NCI-H345 (cell line): ENCODE measurements at places on chromosomes 12 and 14.

DNA sequence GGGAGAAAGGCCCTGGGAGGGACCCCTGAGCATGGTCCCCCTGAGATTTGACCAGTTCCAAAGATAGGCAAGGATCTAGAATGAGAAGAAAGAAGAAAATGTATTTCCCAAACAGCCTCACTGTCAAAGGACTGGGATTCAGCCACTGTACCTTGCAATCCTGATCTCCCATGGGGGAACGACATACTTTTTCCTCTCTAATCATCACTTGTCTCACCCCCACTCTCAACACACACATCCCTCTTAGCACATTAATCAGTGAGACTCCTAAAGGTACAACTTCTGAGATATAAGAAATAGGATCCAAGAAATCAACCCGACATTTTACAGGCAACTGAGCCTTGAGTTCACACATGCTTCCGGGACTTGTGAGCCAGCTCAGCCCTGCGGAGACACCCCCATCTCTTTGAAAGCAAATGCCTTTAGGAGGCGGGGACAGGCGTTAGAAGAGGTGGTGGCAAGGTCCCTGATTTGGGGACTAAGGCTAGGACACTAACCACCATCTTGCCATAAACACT lies 1.4 kb downstream of the MAP3K9 start:
- peak; percentile 42 for DNase-seq

- DNase-seq = no peak
These were observed 15.8 kb downstream of the TRIM9 start for GRCh38 chr14:51079085-51079484.

- DNase-seq = peak; percentile 66
These were observed 34.4 kb upstream of the SYCP3 start for GRCh38 chr12:101773650-101774162.

DNA sequence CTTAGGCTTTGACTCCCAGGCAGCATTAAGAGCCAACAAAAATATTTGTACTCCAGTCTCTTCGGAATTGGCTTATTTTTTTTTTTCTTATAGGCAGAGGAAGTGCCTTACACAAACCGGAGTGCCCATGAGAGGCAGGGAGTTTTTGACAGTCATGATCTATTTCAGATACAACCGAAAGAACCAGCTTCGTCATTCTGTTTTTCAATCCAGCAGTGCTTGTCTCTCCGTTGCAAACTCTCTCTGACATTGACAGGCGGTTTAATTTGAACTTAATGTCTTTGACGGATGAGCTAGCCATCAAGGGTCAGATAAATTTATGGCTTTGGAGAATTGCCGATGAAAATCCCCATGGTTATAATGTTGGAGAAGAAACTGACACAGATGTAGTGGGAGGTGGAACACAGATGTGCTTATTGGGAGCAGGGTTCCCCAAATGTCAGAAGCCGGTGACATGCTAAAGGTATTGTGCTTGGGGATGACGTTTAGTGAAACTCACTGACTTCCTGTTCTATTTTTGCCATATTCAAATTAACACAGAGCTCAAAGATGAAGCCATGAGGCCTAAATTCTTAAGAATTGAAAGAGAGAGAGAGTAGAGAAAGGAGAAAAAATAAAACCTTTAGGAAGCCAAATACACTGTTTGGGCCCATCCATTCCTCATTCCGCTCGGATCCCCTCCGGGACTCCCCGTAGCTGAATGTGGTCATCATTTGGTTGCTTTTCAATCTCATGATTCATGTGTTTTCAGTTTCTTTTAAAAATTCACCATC lies 59.7 kb downstream of the PLXNC1 start:
- no peak for DNase-seq

DNA sequence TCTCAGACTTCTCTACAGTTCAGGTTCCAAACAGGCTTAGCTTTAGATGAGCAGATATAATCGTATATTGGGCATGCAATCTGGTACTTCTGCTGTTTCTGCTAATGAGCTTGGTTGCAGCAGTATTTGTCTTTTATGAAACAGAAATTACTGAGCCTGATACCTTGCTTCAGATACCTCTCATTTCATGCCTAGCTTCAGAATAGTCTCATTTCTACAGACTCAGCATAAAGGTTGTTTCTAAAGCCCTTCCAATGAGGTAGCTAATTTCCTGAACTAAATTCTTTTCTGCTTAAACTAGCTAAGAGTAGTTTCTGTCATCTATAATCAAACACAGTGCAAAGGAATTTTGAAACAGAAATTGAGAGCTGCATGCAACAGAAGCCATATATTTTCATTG lies 275.0 kb upstream of the KITLG start:
- DNase-seq = no peak

DNA sequence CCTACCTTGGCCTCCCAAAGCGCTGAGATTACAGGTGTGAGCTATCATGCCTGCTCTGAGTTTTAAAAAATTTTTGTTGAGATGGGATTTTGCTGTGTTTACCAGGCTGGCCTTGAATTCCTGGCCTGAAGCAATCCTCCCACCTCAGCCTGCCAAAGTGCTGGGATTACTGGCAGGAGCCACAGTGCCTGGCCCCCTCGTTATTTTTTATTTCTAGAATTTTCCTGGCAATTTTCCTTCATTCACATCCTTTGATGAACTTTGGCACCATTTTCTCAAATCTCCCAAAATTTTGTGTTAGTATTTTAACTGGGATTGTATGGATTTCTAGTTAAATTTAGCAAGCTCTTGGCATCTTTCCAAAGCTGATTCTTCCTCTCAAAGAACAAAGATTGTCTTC lies 24.6 kb upstream of the SCARB1 start:
- no peak for DNase-seq

GRCh38 chr12:68557011-68557730 lies 53.5 kb upstream of the RAP1B start:
- no peak for DNase-seq

GRCh38 chr14:32230181-32230580 lies 27.1 kb upstream of the RNU6-8 start:
- no peak for DNase-seq

DNA sequence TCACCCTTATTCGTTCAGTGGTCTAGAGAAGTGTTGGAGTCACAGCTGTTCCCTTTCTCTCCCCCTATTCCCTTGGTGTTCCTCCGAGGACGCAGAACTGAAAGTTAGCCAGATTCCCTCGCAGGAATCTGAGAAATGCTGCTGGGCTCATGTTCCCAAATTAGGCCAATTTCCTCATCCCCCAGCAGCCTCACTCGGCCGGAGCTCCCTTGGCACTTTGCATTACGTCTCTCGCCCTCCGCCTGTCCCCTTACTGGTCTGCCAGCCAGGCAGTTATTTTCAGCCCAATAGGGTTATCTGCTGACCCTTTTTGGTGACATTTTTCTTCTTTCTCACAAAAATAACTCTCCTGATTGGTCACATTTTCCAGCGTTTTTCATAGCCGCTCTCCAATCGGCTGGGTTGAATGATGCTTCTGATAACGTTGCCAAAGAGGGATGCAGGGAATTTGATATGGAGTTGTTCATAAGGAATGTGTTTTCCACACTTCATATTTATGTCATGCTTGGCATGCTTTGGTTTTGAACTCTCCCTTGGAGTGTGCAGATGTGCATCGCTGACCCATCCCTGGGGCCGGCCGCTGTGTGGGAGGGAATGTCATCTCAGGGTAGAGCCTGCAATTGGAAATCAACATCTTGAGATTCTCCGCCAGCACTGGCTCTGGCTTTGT lies 9.9 kb downstream of the IFT43 start:
- no peak for DNase-seq

- no peak for DNase-seq
These were observed 29.0 kb upstream of the NINJ2 start for GRCh38 chr12:692274-692673.

DNA sequence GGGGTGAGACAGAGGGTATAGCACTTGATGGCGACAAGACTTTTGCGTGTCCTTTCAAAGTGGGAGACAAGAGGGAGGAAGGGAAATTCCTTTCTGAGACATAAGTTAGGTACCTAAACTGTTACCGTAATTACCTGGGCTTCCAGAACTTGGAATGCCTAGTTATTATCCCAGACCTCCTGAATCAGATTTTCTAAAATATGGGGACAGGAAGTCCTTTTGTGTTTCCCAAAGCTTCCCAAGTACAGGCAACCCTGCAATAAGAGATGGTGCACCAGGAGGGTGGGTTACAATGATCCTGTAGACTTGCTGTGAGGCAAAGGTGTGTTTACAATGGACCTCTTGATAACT lies 83.9 kb downstream of the CMKLR1 start:
- DNase-seq = no peak

DNA sequence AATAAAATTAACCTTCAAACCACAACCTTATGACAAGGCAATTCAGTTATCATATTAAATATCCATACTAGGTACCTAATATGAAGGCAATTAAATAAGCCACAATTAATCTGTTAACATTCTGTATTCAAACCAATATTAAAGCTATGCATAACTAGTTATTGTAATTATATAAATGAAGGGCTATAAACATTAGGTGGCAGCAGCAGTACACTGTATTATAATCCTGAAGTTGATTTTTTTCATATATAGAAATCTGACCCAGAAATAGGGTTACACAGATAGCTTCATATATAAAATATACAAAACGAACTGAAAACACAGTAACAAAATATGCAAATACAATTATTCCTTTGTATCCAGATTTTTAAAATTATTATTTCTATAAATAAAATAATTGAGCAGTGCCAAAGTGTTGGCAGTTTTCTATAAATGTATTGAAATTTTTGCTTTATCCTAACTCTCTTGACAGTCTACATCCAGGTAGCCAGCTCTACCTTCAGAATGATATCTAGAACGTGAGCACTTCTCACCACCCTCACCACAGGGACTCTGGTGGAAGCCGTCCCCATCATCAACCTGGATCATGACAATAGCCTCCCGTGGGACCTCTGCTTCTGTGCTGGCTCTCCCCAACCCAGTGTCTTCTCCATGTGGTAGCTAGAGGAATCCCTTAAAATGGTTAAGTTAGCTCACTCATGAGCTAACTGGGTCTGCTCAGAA lies 136.2 kb downstream of the MED13L start:
- no peak for DNase-seq

GRCh38 chr14:89215531-89215930 lies 201.5 kb downstream of the FOXN3 start:
- DNase-seq = no peak

DNA sequence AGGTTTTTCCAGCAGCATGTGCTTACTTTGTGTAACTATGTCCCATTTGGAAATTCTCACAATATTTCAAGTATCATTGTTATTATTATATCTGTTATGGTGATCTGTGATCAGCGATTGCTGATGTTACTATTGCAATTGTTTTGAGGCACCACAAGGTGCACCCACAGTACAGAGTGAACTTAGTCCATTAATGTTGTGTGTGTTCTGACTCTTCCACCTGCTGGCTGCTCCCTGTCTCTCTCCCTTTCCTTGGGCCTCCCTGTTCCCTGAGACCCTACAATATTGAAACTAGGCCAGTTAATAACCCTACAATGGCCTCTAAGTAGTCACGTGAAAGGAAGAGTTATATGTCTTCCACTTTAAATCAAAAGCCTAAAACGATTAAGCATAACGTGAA lies 153.9 kb downstream of the PIK3C2G start:
- DNase-seq = no peak

DNA sequence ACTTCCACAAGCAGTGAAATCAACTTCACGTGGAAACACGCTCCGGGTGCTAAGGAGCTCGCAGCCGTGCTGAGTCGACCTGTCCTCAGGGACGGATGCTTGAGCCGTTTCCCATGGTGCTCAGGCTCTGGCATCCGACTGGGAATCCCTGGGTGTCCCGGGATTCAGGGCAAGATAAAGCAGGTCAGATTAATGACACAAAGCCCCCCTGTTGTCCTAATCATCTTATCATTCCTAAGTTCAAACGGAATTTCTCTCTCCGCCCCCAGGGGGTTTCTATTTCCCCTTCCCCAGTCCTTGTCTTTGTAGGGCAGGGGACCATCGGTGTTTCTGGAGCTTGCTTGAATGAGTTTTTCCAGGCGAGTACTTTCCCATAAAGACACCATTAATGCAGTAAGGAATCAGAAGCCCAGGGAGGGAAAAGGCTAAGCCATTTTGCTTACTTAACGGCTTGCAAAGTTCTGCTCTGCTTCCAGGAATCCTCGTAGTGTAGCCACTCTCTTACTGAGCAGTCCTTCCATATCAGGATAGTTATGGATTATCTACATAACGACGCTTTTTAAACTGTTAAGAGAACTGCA lies 116.5 kb downstream of the TMEM132C start:
- no peak for DNase-seq

- DNase-seq = no peak
These were observed 117.3 kb upstream of the NAP1L1 start for GRCh38 chr12:76201758-76202157.

- DNase-seq = no peak
These were observed 114.6 kb upstream of the KRAS start for GRCh38 chr12:25365340-25365730.

GRCh38 chr12:65561798-65562382 lies 262.4 kb upstream of the HMGA2 start:
- no peak for DNase-seq

- no peak for DNase-seq
These were observed 76.4 kb downstream of the FGD4 start for GRCh38 chr12:32475724-32476123.

DNA sequence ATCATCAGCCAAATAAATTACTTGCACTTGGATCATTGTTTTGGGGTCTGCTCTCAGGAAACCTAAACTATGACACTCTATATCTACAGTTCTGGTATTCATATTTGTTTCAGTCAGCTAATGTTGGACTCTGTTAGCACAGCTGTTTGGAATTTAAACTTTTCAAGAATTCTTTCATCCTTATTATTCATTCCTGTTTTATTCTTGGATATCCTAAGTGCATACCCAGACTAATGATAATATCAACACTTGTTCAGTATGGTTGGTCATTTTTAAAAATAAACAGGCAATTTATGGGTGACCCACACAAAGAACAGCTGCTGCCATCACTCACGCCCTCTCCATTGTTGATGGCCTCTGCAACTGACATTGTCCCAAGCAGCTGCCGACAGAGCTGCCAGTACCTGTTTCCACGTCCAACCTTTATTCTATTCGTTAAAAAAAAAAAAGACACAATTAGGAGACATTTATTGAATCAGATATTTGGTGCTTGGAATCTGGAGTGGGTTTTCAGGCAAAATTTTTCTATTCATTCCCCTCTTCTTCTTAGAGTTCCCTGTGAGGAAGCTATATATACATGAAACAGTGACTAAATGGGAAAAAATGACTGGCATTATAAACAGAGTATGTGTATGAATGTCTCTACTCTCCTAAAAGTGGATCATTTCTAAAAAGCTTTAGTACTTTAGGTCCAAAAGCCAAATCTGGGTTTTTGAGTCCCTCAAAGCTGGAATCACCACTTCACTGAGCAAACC lies 252.1 kb upstream of the NAV3 start:
- DNase-seq = no peak

DNA sequence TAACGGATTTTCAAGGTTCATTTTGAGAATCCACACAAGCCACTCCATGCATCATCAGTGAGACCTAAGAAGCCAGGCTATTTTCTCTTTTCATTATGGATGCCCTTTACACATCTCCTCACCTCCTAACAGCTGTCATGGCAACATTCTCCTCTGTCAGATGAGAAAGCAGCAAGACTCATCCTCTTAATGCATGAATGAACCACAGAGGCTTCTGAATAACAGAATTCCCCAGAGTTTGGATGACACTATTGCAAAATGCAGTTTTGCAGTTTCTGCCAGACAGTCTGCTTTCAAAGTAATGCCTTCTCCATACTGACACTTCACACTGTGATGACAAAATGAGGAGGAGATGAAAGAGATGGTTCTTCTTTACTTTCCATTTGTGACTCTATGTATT lies 286.7 kb upstream of the GRIP1 start:
- peak; percentile 9 for DNase-seq

GRCh38 chr12:116718655-116719454 lies 19.0 kb downstream of the SPRING1 start:
- peak; percentile 35 for DNase-seq

GRCh38 chr14:98633380-98633779 lies 638.6 kb downstream of the BCL11B start:
- peak; percentile 95 for DNase-seq

- DNase-seq = no peak
These were observed 47.7 kb downstream of the MVK start for GRCh38 chr12:109621211-109621694.
